Endothelial cell of umbilical vein (primary cell): ENCODE measurements at places on chromosomes 12 and 14. TPM values are rescaled to one million over a fixed set of nuclear protein-coding genes. Genes with fewer than 3 reads are reported as not detected.

- peak; percentile 95 for DNase-seq
These were observed 209.8 kb upstream of the FLRT2 start for GRCh38 chr14:85319998-85320630.

GRCh38 chr12:11553871-11554533 is 95.5 kb upstream of the ETV6 start:
- DNase-seq: peak; percentile 61

- DNase-seq: no peak
These were observed 753 bp upstream of the DLGAP5 start for GRCh38 chr14:55192054-55192621.

DNA sequence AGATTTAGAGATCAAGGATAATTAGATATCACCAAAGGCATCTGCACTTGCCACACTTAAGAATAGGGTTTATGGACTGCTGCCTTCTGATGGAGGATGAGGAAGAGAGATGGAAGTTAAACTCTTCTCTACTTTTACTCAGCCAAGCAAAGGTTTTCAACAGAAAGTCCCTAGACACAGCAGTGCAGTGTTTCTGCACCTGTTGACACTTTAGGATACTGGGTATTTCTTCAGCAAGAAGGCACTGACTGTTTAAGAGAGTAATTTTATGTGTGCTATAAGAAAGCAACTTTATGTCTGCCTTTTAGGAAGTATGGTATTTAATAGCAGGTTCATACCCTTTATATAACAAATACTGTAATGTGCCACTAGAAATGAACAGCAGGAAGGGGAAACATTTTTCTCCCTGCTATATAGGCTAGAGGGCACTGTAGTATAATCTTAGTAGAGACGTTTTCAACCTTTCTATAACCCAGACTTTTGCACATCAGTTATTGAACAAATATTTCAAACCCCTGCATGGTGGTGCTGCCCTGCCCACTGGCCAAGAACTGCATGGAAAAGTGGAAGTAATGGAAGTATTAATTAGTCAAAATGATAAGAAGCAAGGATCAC is 225.0 kb upstream of the GRIP1 start:
- no peak for DNase-seq

GRCh38 chr14:86935241-86935885 is 1057.6 kb downstream of the GALC start:
- DNase-seq: no peak

WIF1 gene
- not detected in 2 replicates for total RNA-seq

GRCh38 chr12:84874125-84874824 is 38.3 kb downstream of the SLC6A15 start:
- DNase-seq: peak; percentile 55

GRCh38 chr14:43161477-43161876 is 1345.6 kb downstream of the FSCB start:
- no peak for DNase-seq

GRCh38 chr12:8047842-8048241 is 15.3 kb downstream of the FOXJ2 start:
- no peak for DNase-seq

LBHD2 gene
- not detected in 2 replicates for total RNA-seq

- DNase-seq: no peak
These were observed 24.4 kb downstream of the DRAM1 start for GRCh38 chr12:101901777-101902176.

GRCh38 chr12:130474599-130475269 is 137.0 kb downstream of the PIWIL1 start:
- DNase-seq: no peak

TPH2 gene
- not detected in 2 replicates for total RNA-seq

CEP170B gene
- total RNA-seq: 35.0 and 38.6 TPM in 2 replicates

- no peak for DNase-seq
These were observed 125.8 kb upstream of the NCOR2 start for GRCh38 chr12:124693111-124693723.
